Esophagus muscularis mucosa (tissue), 4 donors: ENCODE measurements at places on chromosomes 16 and 17.

DNA sequence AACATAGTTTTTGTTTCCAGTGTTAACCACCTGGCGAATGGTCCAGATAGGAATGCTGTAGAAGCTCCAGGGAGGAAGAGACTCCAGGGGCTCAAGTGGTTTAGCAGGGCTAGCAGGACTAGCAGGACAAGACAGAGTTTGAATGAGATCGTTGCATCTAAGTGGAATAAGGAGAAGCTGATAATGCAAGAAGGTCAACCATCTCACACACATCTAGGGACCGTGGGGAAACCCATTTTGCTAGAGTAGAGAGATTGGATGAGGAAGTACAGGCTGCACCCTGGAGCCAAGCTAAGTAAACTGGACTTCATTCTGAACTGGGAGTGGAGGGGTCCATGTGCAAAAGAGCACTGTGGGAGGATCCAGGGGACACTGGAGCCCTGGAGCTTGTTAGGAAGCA is 86.1 kb upstream of the HSBP1 start:
- DNase-seq, result no peak

DNA sequence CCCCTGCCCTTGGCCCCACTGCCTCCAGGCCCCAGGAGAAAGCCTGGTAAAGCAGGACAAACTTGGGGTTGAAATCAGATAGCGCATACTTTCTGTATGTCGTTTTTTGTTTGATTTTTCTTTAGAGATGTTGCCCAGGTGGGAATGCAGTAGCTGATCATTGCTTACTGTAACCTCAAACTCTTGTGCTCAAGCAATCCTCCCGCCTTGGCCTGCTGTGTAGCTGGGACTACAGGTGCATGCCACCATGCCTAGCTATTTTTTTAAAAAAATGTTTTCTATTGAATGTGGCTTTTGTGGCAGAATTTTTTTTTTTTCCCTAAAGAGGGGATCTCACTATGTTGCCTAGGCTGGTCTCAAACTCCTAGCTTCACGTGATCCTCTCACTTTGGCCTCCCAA is 11.1 kb upstream of the CCL5 start:
- DNase-seq, result no peak

DNA sequence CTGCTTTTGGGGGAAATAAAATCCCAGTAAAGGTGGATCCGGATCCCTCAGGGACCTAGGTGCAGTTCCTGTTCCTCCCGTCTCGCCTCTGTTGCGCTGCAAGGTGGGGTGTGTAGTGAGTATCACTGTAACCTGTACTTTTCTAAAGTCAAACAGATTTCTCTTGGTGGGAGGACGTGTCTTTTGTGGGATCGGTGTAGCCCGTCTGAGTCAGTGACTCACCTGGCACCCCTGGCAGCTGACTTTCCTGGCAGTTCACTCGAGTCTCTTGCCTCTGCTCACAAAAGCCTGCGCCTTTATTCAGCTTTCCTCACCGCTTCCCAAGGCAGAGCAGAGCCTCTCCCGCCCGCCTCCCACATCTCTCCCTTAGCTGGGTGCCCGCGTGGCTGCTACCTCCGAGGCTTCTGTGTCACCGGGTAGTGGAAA is 85.7 kb downstream of the CMIP start:
- DNase-seq, result no peak

- DNase-seq, result no peak
Observed at GRCh38 chr16:24815021-24815420, 30.7 kb upstream of the SLC5A11 start.

GRCh38 chr17:53912117-53912516 is 89.4 kb downstream of the KIF2B start:
- DNase-seq, result no peak

GRCh38 chr17:40633871-40634270 is 13.7 kb downstream of the SMARCE1 start:
- DNase-seq, result no peak

GRCh38 chr17:40317345-40317873 is 8.4 kb downstream of the RARA start:
- DNase-seq, result no peak
